ENCODE measurements at places on chromosomes 5 and 9. TPM values are rescaled to one million over a fixed set of nuclear protein-coding genes. Genes with fewer than 3 reads are reported as not detected.

The CDX1 gene
- total RNA-seq = not detected

- no peak for DNase-seq
Observed at GRCh38 chr5:142186857-142187594, 78.4 kb downstream of the NDFIP1 start.

GRCh38 chr9:71349218-71349617 is 227.8 kb upstream of the TRPM3 start:
- no peak for DNase-seq

DNA sequence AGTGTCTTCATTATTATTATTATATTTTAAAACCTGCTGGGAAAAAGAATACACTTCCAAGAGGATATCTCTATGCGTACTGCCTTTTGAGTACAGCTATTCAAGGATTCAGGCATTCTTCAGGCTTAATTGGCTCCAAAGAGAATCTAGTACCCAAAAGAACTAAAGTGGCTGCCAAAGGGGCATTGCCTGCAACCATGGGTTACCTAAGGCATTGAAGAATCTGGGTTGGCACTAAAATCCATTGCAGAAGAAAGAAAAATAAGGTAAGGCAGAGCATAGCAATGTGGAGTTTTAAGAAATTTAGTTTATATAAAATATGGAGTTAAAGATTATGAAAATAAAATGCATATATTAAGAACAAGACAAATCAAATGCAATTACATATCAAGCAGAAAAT is 223.5 kb downstream of the TMEM161B start:
- DNase-seq = no peak

- no peak for DNase-seq
Observed at GRCh38 chr5:116063950-116064349, 20.9 kb upstream of the COMMD10 start.

DNA sequence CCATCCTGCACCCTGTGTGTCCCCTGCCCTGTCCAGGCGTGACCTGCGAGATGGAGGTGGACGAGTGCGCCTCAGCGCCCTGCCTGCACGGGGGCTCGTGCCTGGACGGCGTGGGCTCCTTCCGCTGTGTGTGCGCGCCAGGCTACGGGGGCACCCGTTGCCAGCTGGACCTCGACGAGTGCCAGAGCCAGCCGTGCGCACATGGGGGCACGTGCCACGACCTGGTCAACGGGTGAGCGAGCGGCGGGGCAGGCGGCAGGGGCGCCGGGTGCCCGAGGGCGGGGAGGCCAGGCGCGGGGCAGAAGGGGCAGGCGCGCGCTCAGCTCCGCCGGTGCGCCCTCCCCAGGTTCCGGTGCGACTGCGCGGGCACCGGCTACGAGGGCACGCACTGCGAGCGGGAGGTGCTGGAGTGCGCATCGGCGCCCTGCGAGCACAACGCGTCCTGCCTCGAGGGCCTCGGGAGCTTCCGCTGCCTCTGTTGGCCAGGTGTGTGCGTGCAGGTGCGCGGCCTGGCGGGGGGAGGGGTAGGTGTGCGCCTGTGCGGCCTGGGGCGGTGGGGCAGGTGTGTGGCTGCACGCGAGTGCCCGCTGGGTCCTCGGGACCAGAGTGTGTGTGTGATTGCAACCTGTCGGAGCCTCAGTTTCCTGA is 10.0 kb downstream of the CRB2 start:
- no peak for DNase-seq
